NCI-H187 (cell line): ENCODE measurements at places on chromosomes 7 and 10.

DNA sequence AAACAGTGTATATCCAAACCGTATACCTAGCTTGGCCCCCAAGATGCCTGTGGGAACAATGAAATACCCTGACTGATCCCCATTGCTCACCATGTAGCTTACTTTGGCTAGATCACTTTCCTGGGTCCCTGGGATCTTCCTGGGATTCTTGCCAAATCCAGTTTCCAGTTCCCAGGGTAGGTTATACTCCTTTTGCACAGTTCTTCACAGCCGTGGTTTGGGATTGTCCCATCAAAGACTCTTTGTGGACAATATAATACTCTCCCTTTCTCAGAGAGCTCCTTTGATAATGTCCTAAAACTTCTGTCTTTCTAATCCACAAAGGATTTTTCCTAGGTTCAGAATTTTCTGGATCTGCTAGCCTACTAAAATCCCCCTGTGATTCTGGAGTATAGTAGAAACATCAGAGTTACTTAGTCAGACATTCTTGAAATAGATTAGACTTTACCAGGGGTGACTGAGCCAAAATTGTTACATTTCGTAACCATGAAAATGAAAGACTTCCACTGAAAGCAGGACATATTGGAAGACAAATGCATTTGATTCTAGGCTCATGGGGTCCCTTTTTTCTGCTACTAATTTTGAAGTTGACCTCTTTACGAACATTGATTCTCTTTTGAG is 388.3 kb upstream of the ETV1 start:
- DNase-seq: no peak

DNA sequence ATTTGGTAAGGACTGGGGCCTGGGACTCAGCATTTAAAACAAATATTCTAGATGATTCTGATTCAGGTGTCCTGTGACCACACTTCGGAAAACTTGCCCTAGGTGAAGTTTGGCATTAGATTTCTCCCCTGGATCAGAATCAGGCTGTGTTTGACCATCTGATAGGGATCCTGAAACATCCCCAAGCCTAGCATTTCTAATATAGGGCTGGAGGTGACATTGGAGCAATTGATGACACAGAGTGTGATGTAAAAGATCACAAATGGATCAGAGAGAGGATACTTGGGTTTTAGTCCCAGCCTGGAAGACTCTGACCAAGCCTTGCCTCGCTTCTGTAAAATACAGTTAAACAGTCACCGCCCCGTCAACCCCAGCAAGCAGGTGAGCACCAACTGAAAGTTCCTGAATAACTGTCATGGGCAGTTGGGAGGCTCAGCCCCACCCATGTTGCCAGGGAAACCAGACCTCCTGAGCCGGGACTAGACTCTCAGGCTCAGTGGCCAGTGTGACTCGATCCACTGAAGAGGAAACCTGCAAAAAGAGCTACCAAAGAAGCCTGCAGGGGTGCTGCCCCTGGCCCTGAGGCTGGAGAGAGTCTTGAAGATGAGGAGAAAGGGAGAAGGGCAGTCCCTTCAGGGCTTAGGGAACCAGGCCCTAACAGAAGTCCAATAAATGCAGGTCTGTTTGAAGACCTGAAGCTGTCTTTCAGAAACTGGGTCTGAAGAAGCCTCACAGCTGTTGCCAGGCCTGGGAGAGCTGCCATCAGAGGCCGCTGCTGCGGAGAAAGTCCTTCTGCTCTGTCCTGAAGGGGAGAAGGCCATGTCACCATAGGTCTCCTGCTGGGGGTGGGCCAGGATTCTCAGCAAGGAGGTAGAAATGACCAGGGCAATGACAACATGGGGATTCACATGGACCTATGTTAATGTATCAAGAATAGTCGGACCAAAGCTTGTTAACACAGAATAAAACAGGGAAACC is 126.1 kb upstream of the KCNMA1 start:
- no peak for DNase-seq

GRCh38 chr10:23432639-23433038 is 6.2 kb upstream of the OTUD1 start:
- no peak for DNase-seq

- no peak for DNase-seq
Measured at GRCh38 chr7:1889556-1890181, 219.6 kb downstream of the ELFN1 start.

- DNase-seq: no peak
Measured at GRCh38 chr10:4947635-4948596, 15.3 kb upstream of the AKR1C1 start.
